ENCODE measurements at places on chromosomes 2 and 18. TPM values are rescaled to one million over a fixed set of nuclear protein-coding genes. Genes with fewer than 3 reads are reported as not detected.
A peak's percentile ranks its signal among the peaks of the same experiment; 100 is the strongest.

The LOXHD1 gene
- total RNA-seq = 0.21 TPM

The FLACC1 gene
- 0.53 TPM for total RNA-seq

The GAREM2 gene
- total RNA-seq = 1.2 TPM

The CNOT11 gene
- total RNA-seq = 52.7 TPM

The CPLX4 gene
- total RNA-seq = not detected

The AGXT gene
- 0.67 TPM for total RNA-seq

GRCh38 chr2:20457661-20458630 lies 11.1 kb downstream of the RHOB start:
- H3K4me3 ChIP-seq = no peak overlapping the region
- no peak for DNase-seq
- H3K27ac ChIP-seq = no peak overlapping the region

DNA sequence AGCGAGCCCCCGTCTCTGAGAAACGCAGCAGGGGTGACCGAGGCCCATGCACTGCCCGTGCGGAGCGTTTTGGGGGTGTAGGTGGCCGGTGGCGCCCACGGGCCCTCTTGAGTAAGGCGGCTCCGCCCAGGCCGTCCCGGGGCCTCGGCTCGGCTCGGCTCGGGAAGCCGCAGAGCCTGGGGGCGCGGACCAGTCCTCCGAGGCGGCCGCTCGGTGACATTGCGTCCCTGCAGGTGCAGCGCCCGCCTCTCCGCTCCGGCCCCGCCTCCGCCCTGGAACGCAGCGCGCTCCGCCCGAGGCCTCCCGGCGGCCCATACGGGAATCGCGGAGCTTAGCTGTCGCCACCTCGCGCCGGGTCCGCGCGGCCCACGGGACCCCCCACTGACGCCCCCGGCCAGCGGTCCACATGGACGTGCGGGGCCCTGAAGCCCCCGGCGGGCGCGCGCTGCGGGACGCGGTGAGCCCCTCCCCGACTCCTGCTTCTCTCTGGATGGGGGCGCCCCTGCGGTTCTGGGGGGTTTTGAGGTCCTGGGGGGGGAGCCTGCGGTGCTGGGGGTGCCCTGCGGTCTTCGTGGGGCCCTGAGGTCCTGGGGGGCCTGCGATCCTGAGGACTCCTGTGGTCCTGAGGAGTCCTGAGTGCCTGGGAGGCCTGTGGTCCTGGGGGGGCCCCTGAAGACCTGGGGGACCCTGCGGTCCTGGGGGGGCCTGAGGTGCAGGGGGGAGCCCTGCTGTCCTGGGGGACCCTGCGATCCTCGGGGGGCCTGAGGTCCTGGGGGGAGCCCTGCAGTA lies at the start of gene HSBP1L1:
Gene HSBP1L1, plus strand, starts transcription at position 314 of the 789 bp plus-strand sequence. Its CDS starts 93 bp downstream, at position 407.
- H3K4me1 ChIP-seq = no peaks in the 10 kb centered on the region
- peaks cover 10% of the 10 kb centered on the region for H3K27me3 ChIP-seq
- no peak within 1 kb of the TSS for H3K27ac ChIP-seq
- peak; percentile 88 for DNase-seq
- H3K4me3 ChIP-seq = peak within 1 kb of the TSS; percentile 37
- no peaks in the 10 kb centered on the region for H3K36me3 ChIP-seq

DNA sequence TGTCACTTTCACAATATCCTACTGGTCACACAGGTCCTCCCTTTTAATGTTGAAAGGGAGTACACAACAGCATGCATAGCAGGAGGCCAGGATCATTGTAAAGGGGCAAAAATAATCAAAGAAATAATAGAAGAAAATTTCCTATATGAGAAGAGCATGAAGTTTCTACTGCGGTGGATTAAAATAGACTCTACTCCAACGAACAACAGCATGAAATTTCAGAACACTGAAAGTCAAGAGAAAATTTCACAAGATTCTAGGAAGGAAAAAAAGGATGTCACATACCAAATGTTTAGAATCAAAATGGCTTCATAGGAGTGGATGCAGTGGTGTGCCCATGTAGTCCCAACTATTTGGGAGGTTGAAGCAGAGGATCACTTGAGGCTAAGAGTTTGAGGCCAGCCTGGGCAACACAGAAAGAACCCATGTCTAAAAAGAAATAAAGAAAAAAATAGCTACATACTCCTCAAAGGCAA lies 72.0 kb upstream of the EPAS1 start:
- no peaks in the 10 kb centered on the region for H3K27me3 ChIP-seq
- H3K27ac ChIP-seq = no peak overlapping the region
- DNase-seq = no peak
- H3K36me3 ChIP-seq = no peaks in the 10 kb centered on the region
- no peak overlapping the region for H3K4me3 ChIP-seq

All from cardiac muscle cell (in vitro differentiated cells and primary cell).